Activated CD4-positive, alpha-beta T cell treated with anti-CD3 and anti-CD28 coated beads, Interleukin-2, amount 50 U/mL, for 48 hours (primary cell): ENCODE measurements at places on chromosomes 11 and 22.

DNA sequence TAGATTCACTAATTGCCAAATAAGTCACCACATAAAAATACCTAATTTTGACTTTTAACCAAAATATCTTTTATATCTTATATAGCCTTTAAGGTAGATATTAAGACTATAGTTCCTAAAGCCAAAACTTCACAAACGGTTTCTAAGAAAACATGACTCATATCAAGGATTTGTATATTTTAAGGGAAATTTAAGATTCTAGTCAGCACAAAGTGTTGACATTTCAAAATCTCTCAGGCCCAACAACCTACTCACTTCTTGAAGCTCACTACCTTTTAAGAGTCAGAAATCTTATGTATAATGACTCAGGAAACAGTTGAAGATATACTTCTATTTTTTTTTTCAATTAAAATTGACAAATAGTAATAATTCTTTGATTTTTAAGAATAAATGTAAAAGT lies 221.9 kb downstream of the SBF2 start:
- DNase-seq, result no peak

DNA sequence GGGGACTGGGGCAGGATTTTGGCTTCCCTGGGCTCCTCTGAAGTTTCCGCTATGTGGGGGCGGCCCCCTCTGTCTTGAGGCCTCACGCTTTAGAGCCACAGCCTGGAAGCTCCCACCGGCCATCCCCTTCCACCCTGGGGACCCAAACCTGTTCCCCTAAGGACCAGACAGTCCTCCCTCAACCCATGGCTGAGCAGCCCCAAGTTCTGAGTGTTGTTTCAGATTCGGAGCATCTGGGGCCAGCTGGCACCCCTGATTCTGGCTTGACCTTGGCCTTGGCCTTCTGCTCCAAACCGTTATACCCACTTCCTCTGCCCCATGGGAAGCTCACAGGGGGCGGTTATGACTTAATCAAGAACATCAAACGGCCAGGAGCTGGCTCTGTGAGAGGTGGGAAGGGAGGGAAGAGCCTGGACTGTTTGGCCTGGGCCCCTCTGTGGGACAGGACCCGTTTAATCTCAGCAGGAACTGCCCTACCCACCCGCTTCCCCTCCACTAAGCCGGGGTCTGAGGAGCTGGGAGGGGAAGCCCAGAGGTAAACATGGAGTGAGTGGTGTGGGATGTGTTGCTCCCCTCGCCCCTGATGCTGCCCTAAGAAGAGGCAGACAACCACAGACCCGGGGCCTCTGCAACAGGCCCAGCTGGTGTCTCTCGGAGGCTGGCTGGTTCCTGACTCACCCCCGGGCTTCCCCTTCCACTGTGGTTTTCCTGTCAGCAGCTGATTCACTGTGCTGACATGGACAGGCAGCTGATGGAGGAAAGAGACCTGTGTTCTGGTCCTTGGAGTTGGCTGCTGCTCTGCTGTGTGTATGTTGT lies 3.4 kb downstream of the CD82 start:
- peak; percentile 94 for DNase-seq

- no peak for DNase-seq
Observed at GRCh38 chr22:25630447-25630846, 66.0 kb downstream of the GRK3 start.

- DNase-seq, result no peak
Observed at GRCh38 chr11:121683791-121684190, 231.0 kb upstream of the SORL1-AS1 start.

- no peak for DNase-seq
Observed at GRCh38 chr22:48118654-48119053, 1356.2 kb downstream of the TBC1D22A start.

- DNase-seq, result peak; percentile 72
Observed at GRCh38 chr11:72091292-72091691, 10.6 kb downstream of the LRRC51 start.
